ENCODE measurements at places on chromosomes 5 and 9.

- DNase-seq = no peak
Observed at GRCh38 chr5:67315082-67315989, 118.7 kb upstream of the CD180 start.

DNA sequence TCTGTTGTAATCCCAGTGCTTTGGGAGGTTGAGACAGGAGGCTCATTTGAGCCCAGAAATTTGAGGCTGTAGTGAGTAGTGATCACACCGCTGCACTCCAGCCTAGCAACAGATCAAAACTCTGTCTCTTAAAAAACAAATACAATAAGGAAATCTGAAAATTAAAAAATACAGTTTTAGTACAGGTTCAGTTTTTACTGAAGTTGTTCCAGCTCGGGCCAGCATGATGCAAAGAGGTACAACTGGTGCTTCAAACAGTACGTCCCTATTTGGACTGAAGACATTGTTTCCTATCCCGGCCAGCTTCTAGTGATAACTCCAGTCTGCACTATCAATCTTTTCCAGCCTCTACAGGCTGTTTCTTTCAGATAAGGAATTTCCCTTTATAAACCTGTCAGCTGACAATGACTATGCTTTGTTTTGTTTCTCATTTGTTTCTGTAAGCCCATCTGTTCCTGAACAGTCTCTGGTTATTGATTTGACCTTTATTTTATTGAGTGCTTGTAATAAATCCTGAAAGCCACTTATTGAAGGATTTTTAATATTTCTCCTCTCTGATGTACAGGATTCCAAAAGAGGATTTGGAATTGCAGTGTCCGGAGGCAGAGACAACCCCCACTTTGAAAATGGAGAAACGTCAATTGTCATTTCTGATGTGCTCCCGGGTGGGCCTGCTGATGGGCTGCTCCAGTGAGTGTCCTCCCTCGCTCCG, 41.9 kb downstream of the TJP2 start:
- DNase-seq = no peak

DNA sequence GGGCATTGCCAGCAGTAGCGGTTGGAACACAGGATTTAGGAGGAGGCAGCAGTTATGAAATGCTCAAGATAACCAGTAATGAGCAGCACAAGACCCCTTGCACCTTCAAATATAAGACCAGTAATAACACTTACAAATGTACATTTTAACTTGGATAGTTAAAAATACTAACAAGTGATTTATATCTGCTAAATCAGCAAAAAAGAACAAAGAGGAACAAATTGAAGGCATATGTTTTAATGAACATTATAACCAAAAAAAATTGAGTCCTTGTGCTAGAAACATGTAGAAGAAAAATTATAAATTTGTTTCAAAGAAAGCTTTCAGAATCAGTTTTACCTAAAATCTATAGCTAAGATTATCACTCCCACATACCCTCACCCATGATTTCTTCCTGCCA, 52.0 kb downstream of the ALDH7A1 start:
- no peak for DNase-seq

GRCh38 chr9:99896119-99896518, 10.3 kb upstream of the STX17 start:
- DNase-seq = no peak

GRCh38 chr9:6955251-6955921, 197.6 kb downstream of the KDM4C start:
- DNase-seq = no peak

DNA sequence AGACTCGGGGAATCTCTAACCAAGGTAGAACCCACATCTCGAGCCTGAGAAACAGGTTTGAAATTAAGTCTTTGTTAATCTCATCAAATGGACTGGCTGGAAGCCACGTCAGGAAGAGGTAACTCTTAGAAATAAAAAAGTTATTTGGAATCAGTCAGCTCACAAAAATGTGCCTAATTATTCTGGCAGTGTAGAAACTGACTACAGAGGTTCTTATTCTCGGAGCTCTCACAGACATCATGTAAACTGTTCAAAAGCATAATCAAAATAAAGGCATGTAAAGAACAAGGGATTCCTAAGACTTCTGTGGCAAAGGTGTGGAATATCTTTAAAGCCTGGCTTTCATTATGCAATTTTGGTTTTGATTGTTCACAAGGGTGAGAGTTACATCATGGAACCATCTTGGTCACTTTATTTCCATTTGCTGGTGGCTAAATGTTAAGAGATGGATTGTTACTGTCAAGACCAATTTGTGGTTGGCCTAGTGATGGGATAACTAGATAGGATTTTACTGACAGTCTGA, 85.1 kb downstream of the OTULIN start:
- no peak for DNase-seq

DNA sequence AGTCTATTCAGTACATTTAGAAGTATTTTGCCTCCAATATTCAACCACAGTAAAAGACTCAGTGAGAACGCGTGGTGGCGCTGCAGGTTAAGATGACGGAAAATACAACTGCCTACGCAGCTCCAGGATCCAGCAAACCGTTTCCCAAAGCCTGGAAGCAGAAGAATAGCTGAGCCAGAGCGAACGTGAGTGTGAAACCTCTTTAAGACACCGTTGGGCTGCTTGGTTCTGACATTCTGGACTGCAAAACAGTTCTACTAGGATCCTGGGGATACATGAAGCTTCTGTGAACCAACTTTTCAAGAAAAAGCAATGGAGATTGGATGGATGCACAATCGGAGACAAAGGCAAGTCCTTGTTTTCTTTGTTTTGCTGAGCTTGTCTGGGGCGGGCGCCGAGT, at the start of gene PCDHB16:
PCDHB16 (plus strand) TSS at position 140 of the 400 bp plus-strand sequence; CDS start at position 313, 173 bp downstream.
- DNase-seq = no peak
